ENCODE measurements at places on chromosomes 5 and 9.

DNA sequence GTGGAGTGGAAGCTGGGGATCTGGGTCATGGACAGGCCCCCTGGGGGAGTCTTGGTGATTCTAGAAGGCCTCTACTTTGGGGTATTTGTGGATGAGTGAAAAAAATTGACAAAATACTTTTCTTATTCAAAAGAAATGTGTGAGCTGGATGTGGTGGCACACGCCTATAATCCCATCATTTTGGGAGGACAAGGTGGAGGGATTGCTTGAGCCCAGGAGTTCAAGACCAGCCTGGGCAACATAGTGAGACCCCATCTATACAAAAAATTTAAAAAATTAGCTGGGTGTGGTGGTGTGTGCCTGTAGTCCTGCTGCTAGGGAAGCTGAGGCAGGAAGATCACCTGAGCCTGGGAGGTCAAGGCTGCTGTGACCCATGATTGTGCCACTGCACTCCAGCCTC lies 6.6 kb upstream of the NCS1 start:
- no peak for DNase-seq

DNA sequence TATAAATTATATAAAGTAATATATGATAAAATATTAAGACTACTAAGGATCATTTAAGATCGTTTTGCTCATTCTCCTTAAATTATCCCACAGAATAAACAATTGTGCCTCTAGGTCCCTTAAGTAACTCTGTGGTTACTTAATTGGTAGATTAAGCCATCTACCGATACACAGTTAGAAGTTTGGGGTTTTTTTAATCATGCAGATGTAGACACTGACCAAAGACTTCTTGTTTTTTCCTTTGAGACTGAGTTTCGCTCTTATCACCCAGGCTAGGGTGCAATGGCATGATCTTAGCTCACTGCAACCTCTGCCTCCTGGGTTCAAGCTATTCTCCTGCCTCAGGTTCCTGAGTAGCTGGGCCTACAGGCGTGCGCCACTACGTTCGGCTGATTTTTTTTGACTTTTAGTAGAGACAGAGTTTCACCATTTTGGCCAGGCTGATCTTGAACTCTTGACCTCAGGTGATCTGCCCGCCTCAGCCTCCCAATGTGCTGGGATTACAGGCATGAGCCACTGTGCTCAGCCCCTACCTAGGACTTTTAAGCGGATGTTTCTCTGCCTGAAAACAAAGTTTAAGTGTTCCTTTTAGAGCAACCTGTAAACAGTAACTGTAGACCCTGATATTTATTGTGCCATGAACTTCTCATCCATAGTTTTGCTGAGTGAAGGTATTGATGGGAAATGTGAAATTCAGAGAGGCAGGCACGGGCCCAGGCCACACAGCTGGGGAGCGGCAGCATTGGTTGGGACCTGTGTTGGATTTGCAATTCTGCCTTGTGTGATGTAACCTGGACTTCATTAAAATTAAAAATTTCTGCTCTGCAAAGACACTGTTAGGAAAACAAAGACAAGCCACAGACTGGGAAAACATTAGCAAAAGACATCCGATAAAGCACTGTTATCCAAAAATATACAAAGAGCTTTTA lies 11.6 kb downstream of the CEL start:
- DNase-seq: no peak

- DNase-seq: no peak
These were observed 40.7 kb upstream of the ZNF300 start for GRCh38 chr5:150945486-150945885.

DNA sequence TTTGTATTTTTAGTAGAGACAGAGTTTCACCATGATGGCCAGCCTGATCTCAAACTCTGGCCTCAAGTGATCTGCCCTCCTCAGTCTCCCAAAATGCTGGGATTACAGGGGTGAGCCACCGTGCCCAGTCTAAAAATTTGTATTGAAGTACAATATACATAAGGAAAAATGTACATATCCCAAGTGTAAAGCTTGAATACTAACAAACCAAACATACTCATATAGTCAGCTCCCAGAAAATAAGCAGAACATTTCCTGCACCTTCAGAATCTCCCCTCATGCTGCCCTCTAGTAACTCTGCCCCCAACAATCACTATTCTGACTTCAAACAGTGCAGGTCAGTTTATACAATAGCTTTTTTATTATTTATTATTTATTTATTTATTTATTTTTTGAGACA lies 1.6 kb upstream of the NOL6 start:
- no peak for DNase-seq

GRCh38 chr9:130535818-130536521 lies 43.4 kb upstream of the FUBP3 start:
- DNase-seq: no peak

- DNase-seq: no peak
These were observed 120.7 kb upstream of the SLIT3 start for GRCh38 chr5:169421677-169422076.

- DNase-seq: no peak
These were observed 3.9 kb upstream of the MEF2C start for GRCh38 chr5:88886746-88887341.

- DNase-seq: no peak
These were observed 597 bp upstream of the IRX4 start for GRCh38 chr5:1883120-1883924.

Measured in stimulated activated CD8-positive, alpha-beta memory T cell treated with anti-CD3 and anti-CD28 coated beads, Interleukin-4, amount 100 ng/mL, for 48 hours (primary cell).